ENCODE measurements at places on chromosomes 16 and 17.

DNA sequence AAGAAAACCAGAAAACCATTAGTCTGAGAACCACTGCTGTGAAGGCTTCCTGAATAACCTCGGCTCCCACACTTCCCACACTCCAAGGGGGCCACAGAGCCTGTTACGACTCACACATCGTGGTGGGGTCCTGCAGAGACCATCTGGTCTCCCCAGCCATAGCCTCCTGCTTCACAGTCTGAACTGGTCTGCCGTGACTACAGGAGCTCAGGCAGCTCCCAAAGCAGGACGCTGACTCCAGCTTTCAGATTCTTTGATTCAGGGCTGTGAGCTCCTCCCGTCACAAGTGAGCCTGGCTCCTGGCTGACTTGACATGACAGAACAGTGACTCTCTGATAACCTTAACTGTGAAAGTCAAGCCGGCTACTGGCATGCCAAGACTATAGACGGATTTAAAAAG is 37.8 kb downstream of the CYB5D2 start:
- no peak for DNase-seq

GRCh38 chr16:66858740-66859396 is 14.7 kb downstream of the CA7 start:
- no peak for DNase-seq

GRCh38 chr17:16215965-16216316 is 607 bp upstream of the NCOR1 start:
- no peak for DNase-seq

DNA sequence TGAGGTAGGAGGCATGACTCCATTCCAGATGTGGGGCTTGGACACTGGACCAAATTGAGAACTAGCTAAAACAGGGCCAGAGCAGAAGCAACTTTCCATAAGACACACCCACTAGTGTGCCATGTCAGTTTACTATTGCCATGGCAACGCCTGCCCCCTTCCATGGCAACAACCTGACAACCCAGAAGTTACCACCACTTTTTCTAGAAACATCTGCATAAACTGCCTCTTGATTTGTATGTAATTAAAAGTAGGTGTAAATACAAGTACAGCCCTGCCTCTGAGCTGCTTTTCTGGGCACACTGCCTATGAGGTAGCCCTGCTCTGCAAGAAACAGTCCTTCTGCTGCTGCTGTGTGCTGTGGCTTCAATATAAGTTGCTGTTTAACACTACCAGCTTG is 19.5 kb upstream of the SCNN1B start:
- DNase-seq: no peak

GRCh38 chr16:49875806-49876715 is 20.1 kb upstream of the ZNF423 start:
- DNase-seq: no peak

- no peak for DNase-seq
These were observed 27.5 kb downstream of the OMG start for GRCh38 chr17:31269578-31269983.

- no peak for DNase-seq
These were observed 54.1 kb downstream of the PIMREG start for GRCh38 chr17:6498356-6498755.

- DNase-seq: no peak
These were observed 3.0 kb upstream of the ABR start for GRCh38 chr17:1182811-1183170.

DNA sequence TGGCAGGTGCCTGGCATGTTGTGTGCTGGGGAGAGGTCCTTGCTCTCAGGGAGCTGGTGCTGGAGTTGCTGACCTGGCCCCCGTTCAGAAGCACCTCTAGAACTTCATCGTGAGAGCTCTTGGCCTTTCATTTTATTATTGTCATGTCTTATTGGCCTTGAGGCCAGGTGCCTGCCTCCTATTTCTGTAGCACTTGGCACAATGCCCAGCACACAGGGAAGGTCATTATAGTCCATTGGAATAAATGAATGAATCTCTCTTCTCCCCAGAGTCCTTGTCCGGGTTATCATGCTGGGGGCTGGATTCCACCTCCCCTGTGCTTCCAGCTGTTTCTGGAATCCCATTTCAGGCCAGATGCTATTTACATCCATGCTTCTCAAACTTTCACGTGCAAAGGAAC is 169.2 kb downstream of the HAPSTR1 start:
- no peak for DNase-seq

- DNase-seq: no peak
These were observed 61.3 kb upstream of the BRD7 start for GRCh38 chr16:50430076-50430475.

DNA sequence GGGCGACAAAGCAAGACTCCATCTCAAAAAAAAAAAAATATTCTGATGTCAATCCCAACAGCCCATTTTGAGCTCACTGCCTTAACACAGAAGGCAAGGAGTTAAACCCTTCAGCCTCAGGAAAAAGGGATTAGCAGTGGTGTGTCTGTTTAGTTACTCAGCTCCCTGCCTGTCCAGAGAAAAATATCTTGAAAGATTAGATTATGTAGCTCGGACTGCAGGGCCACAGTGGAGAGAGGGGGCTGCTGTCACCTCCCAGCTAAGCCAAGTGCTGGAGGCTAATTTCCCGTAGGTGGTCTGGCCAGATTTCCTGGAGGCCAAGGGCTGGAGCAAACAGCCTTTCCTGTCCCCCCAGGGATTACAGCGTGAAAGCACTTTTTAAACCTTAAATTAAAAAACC is 50.3 kb downstream of the C16orf95 start:
- DNase-seq: no peak

Measured in CD4-positive, alpha-beta T cell (primary cell).